ENCODE measurements at places on chromosomes 12 and 14.

DNA sequence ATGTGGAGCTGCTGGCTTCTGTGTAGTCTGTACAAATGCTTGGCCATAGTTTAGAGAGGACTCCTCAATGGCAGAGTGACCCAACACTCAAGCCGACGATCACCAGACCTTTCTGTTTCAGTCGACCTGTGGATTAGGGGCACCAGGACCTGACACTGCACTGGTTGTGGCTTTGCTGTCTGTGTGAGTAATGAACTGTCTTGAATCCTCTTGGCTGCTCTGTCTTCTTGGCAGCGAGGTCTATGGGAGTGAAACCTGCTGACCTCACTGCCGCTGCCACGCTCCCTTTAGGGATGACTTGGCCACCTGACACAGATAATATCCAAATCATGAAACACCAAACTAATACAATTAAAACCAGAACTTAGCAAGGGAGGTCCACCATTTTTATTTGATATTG lies 83.5 kb upstream of the C14orf180 start:
- no peak for DNase-seq

GRCh38 chr14:75570797-75571196 lies 7.6 kb upstream of the FLVCR2 start:
- DNase-seq: no peak

DNA sequence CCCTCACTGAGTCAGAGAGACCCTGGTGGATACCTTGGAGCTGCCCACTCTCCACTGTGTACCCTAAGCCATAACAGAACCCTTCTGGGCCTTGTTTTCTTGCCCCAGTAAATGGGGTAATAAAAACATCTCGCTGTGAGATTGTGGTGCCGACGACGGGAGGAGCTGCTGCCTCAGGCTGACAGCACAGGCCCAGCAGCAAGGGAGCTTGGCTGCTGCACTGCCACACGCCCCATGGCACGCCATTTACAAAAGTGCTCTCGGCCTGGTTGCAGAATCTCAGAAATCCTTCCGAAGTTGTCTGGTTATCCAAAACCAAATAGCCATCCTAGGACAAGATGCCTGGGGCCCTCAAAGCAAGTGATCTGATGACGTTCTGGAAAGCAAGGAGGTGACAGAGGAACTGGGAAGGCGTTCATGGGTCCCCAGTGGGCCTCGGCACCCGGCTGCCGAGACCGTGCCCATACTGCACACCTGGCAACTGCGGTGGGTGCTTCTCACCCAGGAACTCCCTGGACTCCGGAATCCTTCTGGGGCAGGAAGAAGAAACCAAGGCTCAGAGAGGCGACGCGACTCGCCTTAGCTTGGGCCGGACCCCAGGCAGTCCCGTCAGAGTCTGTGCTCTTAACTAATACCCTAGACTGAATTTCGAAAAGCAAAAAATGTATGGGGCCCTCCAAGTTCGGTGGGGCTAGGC lies 26.7 kb downstream of the CHGA start:
- no peak for DNase-seq

DNA sequence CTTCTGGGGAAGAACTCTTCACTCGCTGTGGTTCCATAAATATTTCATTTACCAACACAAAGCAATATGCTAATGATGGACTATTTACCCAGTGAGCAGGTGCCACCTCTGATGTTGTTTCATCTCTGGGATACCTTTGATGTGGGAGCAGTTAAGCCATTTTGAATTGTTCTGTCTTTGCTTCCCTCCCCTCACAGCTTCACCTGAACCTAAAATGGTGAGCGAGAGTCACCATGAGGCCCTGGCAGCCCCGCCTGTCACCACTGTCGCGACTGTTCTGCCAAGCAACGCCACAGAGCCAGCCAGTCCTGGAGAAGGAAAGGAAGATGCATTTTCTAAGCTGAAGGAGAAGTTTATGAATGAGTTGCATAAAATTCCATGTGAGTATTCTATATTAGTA lies 352.7 kb downstream of the SYT1 start:
- DNase-seq: no peak

DNA sequence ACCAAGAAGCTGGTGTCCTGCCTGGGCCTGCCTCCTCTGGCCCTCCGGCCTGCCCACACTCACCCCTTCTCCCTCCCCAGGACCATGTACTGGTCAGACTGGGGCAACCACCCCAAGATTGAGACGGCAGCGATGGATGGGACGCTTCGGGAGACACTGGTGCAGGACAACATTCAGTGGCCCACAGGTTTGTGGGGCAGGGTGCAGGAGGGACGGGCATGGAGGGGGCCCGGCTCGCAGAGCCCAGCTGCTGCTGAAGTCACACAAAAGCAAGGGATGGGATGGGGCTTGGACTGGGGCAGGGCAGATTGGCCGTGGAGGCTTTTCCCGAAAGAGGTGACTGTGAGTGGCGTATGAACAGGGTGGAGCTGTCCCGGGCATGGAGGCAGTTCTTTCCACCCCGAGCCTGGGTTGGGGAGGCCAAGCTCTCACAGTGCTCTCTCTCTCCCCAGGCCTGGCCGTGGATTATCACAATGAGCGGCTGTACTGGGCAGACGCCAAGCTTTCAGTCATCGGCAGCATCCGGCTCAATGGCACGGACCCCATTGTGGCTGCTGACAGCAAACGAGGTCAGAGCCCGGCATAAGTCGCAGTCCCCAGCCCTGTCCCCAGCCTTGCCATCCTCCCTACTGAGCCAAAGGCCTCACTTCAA lies 7.8 kb upstream of the NXPH4 start:
- no peak for DNase-seq

GRCh38 chr12:24201258-24201970 lies 251.9 kb upstream of the SOX5 start:
- no peak for DNase-seq

DNA sequence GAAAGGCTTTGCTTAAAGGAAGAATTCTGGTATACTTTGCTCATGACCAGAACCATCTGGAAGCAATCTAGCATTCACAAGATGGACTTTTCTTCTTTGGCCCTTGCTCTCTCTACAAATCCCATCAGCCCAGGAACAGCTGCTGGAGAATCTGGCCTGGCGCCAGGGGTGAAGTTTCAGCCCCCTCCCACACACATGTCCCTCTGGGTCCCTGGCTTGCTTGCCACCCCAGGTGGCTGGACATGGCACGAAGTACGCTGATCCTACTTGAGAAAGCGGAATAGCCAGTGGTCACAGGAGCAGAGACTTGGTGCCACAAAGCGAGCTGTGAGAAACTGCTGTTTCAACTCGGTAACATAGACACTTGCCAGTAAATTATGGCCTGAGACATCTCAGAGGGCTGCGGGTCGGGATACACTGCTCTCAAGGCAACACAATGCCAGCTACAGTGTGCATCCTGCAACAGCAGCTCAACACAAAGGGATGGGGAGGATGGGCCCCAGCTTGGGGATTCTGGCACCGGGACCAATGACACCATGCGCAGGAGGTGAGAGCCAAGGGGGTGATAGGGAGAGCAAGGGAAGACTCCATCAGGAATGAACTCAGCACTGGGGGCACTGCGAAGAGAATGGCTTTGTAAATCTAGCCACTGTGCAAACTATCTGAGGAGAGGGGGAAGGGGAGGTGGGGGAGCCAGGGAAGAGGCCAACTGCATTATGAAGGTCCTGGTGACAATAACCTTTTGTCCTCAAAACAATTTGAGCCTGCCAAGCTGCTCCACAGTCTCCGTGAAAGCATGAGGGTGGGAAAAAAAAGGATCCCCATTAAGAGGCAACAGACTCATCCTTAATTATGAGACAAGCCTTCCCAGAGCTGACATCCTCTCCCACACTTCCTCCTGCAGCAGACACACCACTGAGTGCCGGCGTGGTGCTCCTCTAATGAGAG lies 219.9 kb downstream of the PPM1H start:
- DNase-seq: no peak

DNA sequence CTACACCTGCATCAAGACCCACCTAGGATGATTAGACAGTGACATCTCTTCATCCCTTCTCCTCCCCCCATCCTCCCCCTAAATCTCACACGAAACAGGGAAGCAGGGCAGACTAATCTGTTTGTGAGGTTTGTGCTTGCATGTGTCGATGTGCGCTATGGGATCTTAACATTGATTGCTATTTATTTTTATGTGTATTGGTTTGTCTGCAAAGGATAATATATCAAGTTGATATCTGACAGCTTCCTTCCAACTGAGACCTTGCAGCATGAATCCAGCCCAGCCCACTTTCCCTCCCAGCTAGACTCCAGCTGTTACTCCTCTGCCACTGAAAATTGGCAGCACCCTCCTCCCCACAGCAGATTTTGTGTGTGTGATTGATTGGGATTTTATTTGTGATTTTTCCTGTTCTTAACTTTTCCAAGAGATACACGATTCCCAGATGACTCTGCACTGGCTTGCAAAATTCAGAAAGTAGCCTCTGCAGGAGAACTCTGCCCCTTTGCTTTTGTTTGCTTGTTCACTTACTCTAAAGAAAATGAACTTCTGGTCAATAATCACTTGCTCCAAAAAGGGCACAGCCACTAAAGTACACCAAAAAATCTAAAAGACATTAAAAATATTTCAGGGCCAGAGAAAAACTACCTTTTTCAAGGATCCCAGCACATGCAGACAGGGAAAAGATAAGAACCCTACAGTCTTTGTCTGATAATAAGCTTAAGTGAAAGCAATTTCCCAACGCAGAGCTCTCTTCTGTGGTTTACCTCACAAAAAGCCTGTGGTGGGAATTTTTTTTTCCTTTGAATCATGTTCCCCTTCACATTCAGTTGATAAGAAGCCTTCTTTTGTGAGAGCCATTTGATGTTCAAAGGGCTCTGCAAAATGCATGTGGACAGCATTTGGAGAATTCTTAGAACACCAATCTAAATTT lies 222.1 kb downstream of the RPS29 start:
- DNase-seq: no peak

DNA sequence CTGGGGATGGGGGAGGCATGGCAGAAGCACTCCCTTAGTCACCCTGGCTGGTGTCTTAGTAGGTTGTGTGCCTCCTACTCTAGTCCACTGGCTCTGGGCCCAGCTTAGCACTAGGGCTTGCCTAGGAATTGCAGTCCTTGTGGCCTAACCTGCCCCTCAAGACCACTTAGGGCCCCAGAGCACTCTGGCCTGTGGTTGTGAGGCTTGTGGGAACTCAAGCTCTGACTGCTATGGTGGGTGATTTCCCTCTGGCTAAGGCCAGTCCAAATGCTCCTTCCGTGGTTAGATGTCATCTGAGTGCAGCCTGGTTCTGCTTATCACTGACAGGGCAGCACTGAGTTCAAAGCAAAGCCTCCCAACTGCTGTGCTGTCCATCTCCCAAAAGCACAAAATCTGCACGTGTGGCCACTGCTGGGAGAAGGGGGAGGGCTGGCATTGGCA lies 20.2 kb downstream of the FGD4 start:
- DNase-seq: no peak

DNA sequence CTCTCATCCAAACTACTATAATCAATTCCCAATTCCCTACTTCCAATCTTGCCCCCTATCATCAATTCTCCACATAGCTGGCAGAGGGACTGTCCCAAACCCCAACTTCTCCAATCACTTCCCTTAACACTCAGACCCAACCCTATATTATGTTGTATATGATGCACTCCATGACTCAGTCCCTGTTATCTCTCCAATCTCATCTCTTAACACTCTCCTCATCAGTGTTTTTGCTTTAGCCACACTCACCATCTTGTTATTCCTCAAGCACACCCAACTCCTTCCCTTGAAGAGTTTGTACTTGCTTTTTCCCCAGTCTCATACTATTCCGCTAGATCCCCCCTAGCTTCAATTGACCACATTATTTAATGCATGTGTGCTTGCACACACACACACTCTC lies 4.9 kb downstream of the RHOJ start:
- no peak for DNase-seq

DNA sequence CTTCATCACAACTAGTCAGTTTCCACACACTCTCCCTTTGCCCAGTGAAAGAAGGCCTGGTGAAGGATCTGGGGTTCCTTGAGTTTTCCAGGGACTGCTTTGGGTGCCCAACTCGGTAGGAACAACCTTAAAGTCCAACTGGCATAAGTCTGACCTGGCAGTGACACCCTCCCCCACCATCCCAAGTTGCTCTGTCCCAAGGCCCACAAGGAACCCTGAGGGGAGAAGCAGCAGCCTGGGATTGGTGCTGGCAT lies 1.6 kb downstream of the KMT2D start:
- no peak for DNase-seq

DNA sequence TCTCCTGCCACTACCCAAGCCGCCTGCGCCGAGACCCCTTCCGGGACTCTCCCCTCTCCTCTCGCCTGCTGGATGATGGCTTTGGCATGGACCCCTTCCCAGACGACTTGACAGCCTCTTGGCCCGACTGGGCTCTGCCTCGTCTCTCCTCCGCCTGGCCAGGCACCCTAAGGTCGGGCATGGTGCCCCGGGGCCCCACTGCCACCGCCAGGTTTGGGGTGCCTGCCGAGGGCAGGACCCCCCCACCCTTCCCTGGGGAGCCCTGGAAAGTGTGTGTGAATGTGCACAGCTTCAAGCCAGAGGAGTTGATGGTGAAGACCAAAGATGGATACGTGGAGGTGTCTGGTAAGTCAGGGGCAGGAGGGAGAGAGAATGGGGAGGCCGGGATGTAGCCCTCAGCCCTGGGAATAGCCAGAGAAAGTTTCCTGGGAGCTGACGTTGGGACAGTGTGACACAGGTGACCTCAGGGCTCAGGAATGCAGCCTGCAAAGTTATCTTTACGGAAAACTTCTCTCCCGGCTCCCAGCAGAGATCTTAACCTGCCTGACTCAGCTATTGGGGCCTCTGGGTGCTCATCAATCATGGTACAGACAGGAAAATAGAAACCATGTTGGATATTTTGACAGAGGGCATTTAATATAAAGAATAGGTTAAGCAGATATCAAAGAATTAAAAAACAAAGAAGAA lies 747 bp downstream of the HSPB8 start:
- no peak for DNase-seq

- DNase-seq: no peak
Observed at GRCh38 chr12:64806593-64807460, 17.6 kb upstream of the TBC1D30 start.

GRCh38 chr12:56601503-56601902 lies 28.6 kb downstream of the BAZ2A start:
- DNase-seq: no peak

DNA sequence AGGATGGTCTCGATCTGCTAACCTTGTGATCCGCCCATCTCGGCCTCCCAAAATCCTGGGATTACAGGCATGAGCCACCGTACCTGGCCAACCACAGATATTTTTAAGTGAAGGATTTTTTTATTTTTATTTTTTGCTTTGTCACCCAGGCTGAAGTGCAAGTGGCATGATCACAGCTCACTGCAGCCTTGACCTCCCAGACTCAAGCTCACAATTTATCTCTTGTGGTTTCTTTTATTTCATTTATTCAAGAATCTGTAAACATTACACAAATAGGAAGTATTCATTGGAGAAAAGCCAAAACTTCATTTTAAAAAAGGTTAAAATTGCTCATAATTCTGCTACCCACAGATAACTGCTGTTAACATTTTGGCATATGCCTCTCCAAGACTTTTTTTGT lies 13.3 kb downstream of the MOAP1 start:
- DNase-seq: no peak

Data from NCI-H1436 treated with DMSO at 0.1 percent for 48 hours (cell line).